Daoy (cell line): ENCODE measurements at places on chromosomes 3 and 15.
A peak's percentile ranks its signal among the peaks of the same experiment; 100 is the strongest.

GRCh38 chr15:99296386-99296785, 45.1 kb downstream of the LRRC28 start:
- no peak for DNase-seq

- DNase-seq = peak; percentile 45
These were observed 1.8 kb downstream of the ANP32A start for GRCh38 chr15:68818769-68819494.

DNA sequence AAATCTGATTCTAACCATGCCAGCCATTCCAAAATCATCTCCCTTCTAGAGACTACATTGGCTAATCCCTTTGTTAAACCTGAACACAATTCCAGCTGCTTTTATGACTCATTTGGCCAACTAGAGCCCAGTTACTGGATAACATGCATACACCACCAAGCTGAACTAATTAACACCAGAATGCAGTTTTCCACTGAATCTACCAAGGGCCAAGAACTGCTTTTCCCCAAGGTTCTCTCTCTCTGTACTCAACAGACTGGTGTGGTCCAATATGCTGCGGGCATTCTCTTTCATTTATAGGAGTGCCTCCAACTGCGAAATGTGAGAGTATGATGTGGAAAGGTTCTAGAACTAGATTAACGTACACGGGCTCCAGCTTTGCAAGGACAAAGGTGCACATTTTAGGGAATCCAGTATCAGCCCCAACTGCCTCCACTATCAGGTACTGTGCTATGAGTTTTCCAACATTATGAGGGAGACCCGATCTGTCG, 1.5 kb downstream of the CHSY1 start:
- DNase-seq = peak; percentile 64

DNA sequence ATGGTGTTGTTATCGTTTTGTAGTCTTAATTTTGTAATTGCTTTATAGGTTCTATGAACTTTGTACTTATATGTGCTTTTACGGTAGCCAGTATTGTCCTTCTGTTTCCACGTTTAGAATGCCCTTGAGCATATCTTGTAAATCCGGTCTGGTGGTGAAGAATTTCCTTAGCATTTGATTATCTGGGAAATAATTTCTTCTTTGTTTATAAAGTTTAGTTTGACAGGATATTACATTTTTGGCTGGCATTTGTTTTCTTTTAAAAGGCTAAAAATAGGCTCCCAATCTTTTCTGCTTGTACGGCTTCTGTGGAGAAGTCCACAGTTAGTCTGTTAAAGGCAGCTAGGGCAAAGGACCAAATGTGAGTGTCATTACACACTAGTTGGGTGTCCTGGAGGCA, 36.7 kb downstream of the SPESP1 start:
- DNase-seq = no peak

GRCh38 chr15:91917686-91918360, 64.3 kb downstream of the SLCO3A1 start:
- no peak for DNase-seq

- DNase-seq = peak; percentile 57
These were observed 47.3 kb downstream of the EIF3J start for GRCh38 chr15:44584162-44584749.

DNA sequence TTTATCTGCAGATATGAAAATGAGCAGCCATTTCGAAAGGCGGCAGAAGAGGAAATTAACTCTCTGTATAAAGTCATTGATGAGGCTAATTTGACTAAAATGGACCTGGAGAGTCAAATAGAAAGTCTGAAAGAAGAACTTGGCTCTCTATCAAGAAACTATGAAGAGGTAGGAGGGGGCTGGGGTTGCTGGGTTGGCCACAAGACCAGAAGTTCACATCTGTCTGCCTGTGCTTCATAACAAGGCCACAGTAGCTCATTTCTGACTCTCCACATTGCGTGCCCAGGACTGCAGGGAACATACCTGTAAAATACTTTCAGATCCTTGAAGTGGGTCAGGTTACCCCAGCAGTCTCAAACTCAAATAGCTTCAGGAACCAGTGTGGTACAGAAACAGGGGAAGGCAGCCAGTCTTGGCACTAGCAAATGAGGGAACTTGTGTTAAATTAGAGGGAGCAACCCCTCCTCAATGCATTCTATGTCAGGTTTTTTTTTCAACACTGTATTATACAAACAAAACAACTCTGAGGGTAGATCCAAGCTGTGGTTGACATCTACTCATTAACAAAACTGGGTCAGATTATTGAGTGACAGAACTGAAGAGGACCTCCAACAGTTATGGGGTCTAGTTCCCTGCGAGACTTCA, 48.7 kb downstream of the BFSP2 start:
- no peak for DNase-seq

DNA sequence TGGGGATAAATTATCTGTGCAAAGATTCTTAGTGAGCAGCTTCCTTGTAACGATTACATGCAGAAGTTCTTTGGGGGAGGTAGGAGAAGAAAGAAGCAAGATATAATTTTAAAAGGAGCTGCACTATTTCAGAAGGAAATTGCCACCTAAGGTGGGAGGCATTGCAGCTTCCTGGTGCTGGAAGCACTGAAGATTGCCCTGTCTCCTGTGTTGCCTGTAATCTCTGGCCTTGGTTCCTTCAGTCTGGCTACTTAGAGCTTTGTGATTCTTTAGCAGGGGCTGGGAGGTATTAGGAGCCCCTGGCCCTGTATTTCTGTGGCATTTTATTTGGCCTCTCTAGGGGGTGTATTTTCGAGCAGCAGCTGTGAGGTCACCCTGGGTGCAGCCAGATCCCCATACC, 35.5 kb downstream of the CACNA2D3 start:
- DNase-seq = no peak

GRCh38 chr3:100040451-100041225, 73.7 kb downstream of the FILIP1L start:
- DNase-seq = no peak

DNA sequence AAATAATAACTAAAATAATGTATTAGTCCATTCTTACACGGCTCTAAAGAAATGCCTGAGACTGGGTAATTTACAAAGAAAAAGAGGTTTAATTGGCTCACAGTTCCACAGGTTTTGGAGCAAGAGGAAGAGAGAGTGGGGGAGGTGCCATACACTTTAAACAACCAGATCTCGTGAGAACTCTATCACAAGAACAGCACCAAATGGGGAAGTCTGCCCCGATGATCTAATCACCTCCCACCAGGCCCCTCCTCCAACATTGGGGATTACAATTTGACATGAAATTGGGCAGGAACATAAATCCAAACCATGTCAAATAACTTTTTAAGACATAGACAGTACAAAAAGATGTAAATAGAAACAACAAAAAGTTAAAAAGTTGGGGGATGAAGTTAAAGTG, 63.2 kb downstream of the ILDR1 start:
- DNase-seq = no peak
